EL (cell line): ENCODE measurements at places on chromosomes 11 and 22.

- no peak for DNase-seq
Measured at GRCh38 chr22:48742556-48743343, 1084.9 kb downstream of the BRD1 start.

GRCh38 chr11:17406818-17407149, 18.3 kb upstream of the KCNJ11 start:
- no peak for DNase-seq

- no peak for DNase-seq
Measured at GRCh38 chr22:40716116-40716515, 36.8 kb downstream of the MCHR1 start.

DNA sequence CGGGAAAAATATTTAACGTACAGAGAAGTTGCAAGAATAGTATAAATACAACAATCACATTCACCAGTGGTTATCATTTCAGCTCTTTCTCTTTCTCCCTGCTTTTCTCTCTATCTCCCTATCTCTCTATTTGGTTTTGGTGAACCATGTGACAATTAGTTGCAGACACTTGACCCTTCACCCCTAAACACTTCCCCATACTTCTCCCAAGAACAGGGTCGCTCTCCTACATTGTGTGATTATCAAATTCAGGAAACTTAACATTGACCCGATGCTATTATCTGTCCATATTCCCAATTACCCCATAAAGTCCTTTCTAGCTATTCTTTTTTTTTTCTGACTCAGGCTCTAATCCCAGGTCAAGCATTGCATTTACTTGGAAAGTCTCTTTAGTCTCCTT, 4.8 kb upstream of the CYB5R3 start:
- DNase-seq: no peak

- DNase-seq: no peak
Measured at GRCh38 chr11:128374026-128374425, 213.3 kb downstream of the ETS1 start.

- DNase-seq: peak; percentile 92
Measured at GRCh38 chr11:393219-394033, 583 bp upstream of the PKP3 start.

GRCh38 chr11:16958833-16959232, 55.4 kb downstream of the PLEKHA7 start:
- DNase-seq: no peak

GRCh38 chr22:46953968-46954765, 191.7 kb downstream of the TBC1D22A start:
- DNase-seq: no peak

- peak; percentile 52 for DNase-seq
Measured at GRCh38 chr11:6667733-6668374, 12.2 kb upstream of the DCHS1 start.

DNA sequence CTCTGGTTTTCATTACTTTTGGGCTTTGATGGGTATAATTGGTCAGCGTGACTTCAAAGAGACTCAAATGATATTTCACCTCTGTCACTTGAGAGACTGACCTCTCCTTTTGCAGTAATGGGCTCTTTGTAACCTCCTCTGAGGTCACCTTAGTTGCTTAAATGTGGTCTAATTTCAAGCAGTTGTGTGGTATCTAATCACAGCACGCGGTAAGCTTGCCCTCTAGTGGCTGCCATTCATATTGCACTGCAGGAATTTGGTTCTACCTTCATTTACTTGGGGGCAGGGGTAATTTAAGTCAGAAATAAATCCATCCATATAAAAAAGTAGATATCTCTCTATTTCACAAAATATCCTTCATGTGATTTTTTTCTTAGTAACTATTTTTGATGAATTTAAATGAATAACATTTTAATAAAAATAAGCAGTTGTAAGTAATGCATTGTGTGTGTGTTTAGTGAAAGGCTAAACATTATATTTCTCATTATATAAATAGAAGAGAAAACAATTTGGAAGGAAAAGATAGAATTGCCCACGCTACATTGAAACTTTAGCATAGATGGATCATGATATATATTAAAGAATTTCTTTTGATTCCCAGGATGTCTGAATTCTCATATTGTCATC, 55.0 kb upstream of the ANO3 start:
- DNase-seq: peak; percentile 49

DNA sequence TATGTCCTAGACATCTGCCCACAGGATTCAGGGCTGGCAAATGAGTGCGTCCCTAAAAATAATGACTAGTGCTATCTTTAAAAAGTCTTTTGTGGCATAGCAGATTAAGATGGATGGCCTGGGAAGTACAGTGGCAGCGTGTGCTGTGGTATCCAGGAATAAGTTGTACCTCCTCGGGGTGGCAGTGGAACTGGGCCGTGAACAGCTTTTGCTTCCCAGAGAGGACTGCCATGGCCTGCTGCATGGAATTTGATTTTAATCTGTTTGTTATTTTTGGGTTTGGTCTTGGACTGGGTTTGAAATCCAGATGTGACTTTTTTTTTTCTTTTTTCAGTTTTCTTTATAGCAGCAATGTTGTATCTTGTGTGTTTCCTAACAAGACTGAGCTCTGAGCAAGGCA, 71.3 kb upstream of the PARVG start:
- DNase-seq: no peak

GRCh38 chr11:74766905-74767304, 18.3 kb downstream of the RNF169 start:
- no peak for DNase-seq

DNA sequence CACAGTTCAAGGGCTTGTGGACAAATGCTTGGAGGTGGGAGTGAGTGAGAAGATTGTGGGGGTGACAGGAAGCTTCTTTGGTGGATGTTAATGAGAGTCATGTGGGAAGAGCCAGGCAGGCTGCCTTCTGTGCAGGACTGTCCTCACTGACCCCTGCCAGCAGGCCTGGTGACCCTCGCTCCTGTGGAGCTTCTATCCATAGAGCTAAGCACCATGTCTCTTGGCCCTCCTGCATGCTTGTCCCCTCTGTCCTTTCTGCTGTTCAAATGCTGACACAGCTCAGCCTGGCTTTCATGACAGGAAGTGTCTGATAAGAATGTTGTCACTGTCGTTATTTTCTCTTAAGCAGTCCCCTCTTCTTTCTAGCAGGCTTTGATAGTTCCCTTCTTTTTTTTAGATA, 37.6 kb downstream of the NAT10 start:
- no peak for DNase-seq

- DNase-seq: no peak
Measured at GRCh38 chr11:23023319-23023718, 163.0 kb upstream of the CCDC179 start.

DNA sequence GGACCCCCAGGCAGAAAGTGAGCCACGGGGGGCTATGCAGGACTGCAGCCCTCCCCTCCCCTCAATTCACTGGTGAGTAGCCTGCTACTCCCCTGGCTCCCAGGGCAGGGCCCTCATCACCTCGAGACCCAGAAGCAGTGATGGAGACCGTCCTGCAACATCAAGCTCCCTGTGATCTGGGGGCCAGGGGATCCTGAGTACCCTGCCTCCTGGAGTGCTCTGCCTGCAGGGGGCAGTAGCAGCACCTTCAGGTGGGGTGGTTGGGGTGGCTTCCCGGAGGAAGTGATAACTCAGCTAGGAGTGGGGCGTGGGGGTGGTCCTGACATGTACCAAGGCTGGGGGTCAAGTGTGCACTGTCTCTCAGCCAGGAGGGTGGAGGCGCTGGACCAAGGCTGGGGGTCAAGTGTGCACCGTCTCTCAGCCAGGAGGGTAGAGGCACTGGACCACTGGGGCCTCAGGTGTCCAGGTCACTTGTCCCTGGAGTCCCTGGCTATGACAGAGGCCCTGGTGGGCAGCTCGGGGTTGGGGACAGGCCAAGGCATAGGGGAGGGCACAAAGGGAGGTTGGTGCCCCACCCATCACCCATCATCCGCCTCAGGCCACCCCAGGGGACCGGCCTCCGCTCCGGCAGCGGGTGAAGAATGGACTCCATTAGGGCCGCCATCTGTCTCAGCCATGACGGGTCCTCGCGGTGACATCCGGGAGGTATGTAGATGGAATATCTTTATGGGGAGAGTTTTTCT, 9.4 kb downstream of the RTN4R start:
- DNase-seq: no peak

DNA sequence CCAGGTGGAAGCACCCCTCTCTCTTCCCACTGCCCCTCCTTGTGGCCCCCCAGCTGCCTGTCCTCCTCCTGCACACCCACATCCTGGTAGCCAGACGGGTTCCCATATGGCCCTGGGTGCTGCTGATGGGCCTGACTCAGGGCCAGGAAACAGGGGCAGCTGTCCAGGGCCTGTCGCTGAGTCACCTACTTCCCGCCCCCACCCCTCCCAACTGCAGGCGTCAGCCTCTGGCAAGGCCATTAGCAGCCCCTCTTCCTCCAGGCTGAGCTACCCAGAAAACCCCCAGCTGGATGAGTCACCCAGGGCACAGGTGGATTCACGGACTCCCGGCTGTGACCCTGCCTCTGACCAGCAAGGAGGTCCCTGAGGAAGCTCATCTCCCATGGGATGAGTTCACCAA, 6.9 kb upstream of the GAL start:
- DNase-seq: peak; percentile 91

DNA sequence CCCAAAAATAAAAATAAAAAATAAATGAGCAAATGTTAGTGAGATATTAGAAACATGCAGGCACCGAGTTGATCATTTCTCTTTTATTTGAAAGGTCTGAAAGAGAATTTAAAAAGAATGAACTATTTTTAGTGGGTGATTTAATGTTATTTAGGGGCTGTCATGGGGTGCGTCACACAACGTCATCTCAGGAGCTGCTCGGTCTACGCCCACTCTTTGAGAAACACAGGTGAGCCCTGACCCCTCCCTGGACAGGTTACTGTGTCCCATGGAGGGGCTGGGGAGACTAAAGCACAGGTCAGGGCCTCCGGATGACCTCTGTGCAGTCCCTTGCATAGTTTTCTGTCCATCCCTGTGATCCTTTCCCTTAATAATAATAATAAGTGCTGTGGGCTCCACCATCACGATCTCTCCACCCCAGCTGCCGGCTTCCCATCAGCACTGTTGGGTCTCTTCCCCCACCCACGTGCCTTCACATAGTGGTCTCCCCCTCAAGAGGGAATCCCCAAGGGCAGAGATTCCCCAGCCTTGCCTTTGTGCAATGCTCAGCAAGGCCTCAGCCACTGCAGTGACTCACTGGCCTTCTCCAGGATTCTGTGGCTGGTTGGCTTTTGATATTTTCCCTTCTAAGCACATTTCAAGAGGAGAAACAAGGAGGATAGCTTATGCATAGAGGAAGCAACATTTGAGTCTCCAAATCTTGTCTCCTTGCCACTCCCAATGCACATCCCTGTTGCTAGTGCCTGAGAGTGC, 159.9 kb downstream of the TTC17 start:
- no peak for DNase-seq

DNA sequence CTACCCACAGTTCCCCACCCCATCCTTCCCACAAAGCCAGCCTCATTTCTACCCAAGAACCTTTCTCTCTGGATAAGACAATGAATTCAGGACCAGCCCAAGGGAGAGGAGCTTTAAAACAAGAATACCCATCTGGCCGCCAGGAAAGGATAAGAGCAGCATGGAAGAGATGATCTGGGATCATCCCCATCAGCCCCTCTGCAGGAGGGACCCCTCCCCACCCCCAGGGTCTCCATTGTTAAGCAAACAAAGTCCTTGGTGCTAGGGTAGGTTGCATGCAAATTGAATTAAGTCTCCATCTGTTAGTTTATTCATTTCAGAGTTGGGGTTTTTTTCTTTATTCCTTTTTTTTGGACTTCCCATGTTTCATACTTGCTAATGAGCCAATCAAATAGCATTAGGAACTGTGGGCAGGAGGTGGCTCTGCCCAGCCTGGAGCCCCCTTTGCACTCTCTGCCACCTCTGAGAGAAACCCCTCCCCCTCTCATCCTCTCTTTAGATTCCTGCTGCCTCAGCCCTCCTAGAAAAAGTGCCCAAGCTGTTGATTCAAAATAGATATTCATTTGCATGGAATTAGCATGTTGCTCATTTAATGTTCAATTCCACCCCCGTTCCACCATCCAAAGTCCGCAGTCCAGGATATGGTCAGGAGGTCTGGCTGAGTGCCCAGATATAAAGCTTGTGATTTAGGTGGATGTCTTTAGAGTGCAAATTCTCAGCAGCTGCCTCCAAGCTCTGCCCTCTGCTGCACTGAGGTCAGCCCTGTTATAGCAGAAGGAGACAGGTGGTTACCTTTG, 138.5 kb upstream of the NCAM1 start:
- DNase-seq: no peak

GRCh38 chr22:46050916-46051614, 74.1 kb upstream of the WNT7B start:
- no peak for DNase-seq

DNA sequence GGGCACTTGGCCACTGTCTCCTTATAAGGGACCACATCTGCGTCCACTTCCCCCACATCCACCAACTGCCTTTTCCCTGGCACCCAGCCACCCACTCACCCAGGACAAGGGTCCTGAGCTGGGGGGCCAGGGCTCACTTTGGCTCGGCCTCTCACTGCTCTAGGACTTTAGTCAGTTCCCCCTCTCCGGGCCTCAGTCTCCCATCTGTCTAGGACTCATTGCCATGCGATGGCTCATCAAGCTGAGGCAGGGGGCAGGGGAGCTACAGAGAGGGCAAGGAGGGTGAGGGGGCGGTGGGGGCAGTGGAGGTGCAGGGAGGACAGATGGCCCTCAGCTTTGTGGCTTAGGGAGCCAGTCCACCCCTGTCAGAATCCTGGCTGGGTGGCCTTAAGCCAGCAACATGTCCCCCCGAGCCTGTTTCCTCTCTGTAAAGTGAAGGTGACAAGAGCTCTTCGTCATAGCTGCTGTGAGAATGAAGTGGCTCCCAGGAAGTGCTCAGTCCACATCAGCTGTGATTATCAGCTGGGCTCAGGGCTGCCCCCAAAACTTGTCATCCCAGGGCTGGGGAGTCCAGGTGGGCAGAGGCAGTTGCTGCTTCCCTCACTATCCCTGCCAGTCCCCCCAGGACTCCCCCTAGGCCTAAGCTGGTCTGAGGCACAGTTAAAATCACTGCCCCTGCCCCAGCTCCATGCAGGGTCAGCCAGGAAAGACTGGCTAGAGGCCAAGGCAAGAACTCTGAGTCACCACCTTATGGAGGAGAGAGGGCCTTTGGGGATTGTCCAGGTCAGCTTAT, 14.9 kb downstream of the RAC2 start:
- peak; percentile 88 for DNase-seq

DNA sequence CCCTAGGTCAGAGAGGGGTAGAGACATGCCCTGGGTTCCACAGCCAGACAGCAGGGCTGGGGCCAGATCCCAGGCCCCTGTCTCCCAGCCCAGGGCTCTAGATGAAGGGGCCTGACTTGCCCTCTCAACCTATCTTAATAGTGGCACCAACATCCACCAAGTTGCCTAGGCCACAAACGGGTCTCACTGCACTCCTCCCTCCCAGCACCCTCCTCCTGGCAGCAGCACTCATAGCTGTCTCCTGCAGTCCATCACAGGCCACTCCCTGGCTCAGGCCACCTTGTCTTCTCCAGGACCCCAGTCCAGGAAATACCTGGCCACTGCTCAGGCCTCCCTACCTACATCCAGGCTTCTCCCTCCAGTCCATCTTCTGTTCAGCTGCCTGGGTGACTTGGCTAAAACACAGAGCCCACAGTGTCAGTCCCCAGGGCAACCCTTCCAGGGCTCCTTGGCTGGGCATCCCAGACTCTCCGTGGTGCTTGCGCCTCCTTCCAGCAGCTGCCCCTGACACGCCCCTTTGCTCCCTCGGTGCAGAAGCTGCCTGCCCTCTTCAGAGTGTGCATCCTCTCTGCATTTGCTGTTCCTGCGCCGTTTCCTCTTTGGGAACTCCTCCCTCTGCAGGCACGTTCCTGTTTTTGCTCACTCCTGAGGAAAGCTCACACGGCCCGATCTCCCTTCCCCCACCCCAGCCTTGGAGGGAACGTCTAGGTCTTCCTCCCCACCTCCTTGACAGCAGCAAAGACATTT, 40.5 kb downstream of the LRRC32 start:
- DNase-seq: peak; percentile 32

- no peak for DNase-seq
Measured at GRCh38 chr11:2437516-2437915, 6.8 kb downstream of the TRPM5 start.
